T-helper 22 cell (primary cell): ENCODE measurements at places on chromosomes 12 and 14.

- no peak for DNase-seq
These were observed 18.6 kb downstream of the TPCN1 start for GRCh38 chr12:113239811-113240331.

DNA sequence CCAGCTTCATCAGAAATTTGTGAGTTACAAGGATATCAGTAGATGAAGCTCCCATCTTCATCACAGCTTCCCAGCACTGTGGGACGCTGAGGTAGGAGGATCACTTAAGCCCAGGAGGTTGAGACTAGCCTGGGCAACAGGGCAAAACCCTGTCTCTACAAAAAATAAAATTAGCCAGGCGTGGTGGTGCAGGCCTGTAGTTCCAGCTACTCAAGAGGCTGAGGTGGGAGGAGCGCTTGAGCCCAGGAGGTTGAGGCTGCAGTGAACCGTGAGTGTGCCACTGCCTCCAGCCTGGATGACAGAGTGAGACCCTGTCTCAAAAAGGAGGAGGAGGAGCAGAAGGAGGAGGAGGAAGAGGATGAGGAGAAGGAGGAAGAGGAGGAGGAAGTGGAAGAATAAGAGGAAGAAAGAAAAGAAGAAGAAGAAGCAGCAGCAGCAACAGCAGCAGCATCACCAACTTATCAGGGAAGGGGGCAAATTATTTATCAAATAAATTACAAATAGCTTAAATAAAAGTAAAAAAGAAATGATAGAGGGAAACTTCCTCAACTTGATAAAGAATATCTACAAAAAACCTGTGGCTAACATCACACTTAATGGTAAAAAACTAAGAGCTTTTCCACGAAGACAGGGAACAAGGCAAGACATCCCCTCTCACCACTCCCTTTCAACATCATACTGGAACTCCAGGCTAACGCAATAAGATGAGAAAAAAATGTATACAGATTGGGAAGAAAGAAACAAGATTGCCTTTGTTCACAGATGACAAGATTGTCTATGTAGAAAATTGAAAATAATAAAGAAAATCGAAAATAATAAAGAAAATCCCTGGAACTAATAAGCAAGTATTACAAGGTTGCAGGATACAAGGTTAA lies 69.6 kb downstream of the NINJ2 start:
- no peak for DNase-seq

DNA sequence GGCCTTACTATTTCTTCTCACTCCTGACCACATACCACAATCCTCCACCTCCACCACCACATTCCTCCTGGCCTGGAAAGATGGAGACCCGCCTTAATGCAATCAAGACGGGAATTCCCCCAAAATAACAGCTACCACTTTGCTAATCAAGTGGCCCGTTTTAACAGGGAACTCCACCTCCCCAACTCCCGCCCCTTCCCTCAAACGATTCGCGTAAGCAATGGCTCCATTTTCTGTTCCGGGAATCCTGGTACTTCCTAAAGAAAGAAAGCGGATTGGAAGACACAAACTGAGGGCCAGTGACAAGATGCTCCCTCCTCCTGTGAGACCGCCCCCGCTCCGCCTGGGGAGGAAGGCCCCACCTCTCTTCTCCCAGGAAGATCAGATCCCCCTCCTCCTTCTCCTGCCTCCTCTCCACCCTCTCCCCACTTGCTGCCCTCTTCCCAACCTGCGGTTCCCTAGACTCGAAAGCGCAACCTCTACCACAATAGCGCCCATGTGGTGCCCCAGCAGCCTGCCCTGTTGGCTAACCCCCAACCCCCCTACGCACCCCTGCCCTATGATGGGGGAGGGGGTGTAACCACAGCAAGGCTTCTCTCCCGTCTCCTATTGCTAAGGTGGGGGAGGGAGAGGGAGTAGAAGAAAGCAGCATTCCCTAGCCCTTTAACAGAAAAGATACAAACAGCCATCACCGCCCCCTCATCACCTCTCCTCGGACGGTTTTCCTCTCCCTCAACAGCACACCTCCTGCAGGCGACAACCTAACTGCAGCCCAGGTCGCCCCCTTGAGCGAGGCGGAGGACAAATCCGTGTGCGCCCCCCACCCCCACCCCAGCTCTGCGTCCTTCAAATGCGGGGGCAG lies 777 bp downstream of the ARF3 start:
- DNase-seq = no peak

- peak; percentile 20 for DNase-seq
These were observed at the start of gene SYNJ2BP for GRCh38 chr14:70416725-70417349. TSS of gene SYNJ2BP (minus strand) at chr14:70417090. CDS start at chr14:70416963, 127 bp downstream.

GRCh38 chr12:65690477-65690876 lies 133.8 kb upstream of the HMGA2 start:
- no peak for DNase-seq

- DNase-seq = no peak
These were observed 38.4 kb downstream of the LRP6 start for GRCh38 chr12:12228402-12228801.

DNA sequence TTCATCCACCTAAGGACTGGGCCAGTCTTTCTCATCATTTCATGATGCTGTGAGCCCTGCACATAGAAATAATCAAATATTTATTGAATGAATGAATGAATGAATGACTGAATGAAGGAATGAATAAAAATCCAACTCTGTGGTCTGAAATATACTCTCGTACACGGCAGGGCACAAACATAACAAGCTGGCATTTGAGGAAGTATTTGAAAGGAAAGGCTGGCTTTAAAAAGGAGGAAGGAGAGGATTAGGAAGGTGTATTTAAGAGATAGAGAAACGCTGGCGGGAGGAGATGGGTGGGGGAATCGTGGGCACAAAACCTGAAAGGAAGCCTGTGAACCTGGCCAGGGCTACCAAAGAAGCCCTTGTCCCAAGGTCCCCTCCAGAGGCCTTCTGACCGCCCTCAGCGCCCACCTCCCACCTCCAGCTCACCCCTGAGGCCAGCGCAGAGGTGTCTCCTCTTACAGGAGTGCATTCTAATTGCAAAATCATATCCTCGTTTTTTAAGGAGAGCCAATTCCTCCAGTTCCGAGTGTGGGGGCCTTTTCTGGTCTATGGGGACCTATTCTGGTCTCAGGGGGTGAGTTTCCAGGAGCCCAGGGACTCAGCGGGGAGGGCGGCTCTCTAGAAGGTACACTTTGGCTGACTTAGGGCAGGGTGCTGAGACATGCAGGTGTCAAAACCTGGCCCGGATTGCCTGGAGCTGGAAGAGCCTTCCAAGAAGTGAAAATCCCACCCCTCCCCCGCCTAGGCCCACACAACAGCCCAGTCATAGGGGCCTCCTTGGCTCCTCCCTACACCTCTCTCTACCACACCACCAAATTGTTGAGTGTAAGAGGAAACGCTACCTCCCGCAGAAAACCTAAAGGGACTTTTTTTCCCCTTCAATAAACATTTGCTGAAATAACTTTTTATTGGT lies 8.7 kb upstream of the JDP2 start:
- DNase-seq = no peak

DNA sequence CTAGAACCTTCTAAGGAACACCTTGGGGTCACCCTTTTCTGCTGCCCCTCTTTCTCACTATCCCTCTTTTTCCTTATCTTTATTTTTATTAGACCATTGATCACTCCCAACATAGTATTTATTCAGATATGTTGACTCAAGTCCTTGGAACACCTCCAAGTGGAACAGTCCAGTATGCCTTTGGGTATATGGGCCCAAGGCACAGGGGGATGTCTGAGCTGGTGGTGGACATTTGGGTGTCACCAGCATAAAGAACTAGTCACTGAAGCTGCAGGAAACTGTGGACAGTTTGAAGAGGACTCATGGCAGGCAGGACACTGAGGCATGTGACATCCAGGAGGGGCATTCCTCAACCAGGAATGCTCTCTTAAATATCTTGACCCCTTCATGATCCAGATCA lies 105.6 kb downstream of the VEZT start:
- no peak for DNase-seq

DNA sequence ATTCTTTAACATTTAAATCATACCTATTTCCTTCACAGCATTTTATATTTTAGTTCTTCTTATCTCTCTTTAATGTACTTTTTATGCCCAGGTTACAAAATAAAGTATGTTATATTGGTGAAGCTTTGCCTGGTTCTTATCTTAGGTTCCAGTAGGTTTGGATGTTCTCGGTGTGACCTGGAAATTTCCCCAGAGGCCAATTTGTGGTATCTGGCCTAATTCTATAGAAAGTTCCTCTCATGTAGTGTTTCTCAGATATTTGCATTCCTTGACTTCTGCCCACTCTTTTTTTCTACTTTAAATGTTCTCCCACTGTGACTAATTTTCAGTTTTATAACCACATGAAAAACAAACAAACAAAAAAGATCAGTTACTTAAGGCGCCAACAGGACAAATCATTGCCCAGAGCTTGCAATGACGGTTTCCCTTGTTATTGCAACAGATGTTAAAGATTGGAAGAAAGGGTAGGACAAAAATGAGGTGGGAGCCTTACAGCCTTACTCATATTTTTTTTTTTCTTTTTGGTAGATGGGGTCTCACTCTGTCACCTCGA lies 41.2 kb upstream of the PPM1H start:
- no peak for DNase-seq

DNA sequence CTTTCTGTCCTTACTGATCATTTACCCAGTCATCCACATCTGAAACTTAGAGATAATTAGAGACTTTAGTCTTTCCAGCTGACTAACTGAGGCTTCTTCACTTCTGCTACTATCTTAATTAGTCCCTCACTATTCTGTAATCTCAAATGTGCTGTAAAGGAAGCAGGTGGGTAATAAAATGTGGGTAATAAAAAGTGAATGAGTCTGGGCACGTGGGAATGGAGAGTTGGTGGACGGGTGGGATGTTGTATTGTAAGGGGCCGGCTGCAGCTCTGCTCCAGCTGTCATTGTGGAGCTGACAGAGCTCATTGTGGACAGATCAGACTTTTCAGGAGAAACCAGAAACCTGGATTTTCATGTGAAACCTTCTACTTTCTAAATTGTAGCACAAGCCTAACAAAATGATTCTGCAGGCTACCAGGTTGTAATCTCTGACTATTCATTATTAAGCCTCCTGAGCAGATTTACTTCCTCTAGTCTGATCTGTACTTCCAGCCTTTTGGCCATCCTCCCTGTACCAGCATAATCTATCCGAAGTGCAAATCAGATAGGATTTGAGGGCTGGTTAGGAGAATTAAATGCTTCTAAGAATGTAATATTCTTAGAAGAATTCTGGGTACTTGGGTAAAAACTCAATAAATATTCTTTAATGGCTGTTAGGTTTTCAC lies 42.0 kb upstream of the BMAL2 start:
- DNase-seq = no peak

DNA sequence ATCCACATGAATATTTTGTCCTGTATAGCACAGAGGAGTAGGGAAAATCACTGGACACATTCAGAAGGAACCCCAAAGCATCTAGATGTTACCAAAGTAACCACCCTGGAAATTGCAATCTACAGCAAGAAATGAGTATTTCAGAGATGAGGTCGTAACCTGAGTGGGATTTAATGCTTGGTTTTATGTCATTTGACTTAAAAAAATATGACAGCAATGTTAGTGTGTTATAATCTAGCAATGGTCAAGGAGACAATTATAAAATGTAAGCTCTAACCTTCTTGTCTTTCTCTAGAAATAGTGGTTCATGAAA lies 256.6 kb downstream of the NAV3 start:
- DNase-seq = no peak

DNA sequence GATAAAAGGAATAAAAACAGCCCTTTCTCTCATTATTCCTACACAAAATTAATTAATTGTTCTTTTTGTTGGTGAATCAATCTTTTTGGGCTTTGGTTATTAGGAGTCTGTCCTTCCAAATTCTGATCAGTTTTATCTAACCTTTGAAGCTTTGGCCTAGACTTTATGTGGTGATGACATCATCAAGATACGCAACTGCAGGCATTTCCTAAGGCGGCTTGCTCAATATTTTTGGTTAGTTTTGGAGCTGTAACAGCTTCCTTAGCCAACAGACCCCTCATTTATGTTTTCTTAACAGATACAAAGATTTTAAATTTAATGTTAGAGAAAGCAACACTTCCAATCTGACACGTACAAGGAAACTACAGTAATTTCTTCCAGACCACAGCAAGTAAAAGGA lies 87.8 kb upstream of the PDE3A start:
- no peak for DNase-seq

GRCh38 chr12:575948-576614 lies 87.2 kb downstream of the NINJ2 start:
- DNase-seq = peak; percentile 54

DNA sequence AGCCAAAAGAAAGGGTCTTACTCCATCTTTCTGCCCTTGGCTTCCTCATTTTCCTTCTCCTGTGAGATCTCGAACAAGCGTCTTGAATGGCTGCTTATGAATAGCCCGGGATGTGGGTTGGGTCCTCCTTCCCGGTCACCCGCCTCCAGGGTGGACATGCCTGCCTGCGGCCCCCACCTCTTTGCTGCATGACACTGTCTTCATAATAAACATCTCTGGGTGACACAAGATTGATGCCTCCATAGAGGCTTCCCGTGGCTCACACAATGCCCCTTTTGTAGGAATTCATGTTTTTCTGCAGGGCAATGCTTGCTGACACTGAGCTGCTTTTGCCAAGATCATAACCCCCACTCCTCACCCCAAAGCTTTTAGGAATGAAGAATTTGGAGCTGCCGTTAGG lies 125.9 kb downstream of the ZNF664 start:
- no peak for DNase-seq
